ENCODE measurements at places on chromosomes 3 and 15. TPM values are rescaled to one million over a fixed set of nuclear protein-coding genes. Genes with fewer than 3 reads are reported as not detected.

The OR5K2 gene
- total RNA-seq: not detected

DNA sequence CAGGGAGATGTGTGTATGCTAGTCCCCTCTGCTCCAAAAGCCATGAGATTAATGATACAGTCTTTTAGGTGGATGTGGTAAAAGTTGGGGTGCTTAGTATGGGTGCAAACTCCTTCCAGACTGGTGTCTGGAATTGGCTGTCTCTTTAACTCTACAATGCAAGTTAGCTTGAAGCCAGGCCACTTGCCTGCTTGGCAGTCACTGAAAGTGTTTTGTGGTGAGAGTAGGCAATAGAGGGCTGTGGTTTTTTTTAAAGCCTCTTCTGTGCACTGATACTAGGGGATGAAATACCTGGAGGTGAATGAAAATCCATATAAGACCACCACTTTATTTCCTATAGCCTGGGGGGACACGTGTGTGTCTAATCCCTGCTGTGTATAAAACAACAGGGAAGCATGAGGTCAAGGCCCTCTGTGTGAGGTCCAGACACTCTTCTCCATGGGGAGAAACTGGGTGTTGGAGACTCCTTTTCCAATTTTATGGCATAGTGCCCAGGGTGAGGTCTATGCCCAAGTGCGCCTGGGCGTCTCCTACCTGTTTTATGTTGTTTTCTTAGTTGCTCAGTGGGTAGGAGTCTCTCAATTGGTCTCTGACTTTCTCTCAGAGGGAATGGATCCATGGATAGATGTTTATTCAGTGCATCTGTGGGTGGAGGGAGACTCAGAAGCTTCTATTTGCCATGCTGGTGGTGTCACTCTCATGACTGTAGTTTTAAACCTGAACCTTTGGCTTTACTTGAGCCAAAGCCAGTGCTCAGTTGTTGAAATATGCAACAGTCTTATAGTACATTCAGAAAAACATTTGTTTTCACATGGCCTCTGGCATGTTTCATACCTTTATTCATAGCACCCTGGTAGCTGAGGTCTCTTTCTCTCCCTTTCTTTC, 327.8 kb upstream of the ATP11B start:
- DNase-seq: no peak

The NUTM1 gene
- not detected for total RNA-seq

- no peak for DNase-seq
Measured at GRCh38 chr15:78276064-78276943, 11.9 kb downstream of the DNAJA4 start.

The RTP1 gene
- total RNA-seq: not detected

The GOLGA6A gene
- not detected for total RNA-seq
